NCI-H1694 (cell line): ENCODE measurements at places on chromosomes 6 and 20.

DNA sequence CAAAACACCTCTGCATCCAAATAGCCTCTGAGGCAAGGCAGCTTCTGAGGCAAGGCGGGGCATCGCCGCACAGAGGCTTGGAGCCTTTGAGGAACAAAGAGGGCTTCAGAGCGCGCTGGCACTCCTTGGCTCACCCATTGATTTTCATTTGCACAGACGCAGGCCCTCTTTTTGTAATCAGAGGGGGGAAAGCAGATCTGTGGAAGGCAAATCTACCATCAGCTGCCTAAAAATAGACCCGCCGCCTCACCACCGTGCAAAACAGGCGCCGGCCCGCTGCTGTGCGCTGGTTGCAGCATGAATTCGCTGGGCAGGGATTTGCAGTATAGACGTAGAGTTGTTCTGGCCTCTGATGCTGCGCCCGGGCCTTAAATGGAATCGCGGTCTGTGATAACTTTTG, 69.9 kb upstream of the STMND1 start:
- no peak for DNase-seq

DNA sequence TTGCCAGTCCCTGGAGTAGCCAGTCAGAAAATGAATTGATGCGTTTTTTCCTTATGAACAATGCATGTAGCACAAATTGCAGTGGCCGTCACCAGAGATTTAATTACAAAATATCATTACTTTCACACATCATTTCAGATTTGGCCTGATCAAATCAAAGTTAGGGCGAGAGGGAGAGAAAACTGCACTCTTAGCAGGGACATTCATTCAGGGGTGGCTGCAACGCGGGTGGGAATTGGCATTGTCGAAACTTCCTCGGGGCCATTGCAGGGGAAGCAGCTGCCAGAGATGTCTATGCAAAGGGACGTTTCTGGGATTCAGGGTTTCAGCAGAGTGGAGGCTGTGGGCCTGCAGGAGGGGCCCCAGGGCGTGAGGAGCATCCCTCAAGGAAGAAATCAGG, 76.5 kb upstream of the TOP1 start:
- DNase-seq, result no peak

DNA sequence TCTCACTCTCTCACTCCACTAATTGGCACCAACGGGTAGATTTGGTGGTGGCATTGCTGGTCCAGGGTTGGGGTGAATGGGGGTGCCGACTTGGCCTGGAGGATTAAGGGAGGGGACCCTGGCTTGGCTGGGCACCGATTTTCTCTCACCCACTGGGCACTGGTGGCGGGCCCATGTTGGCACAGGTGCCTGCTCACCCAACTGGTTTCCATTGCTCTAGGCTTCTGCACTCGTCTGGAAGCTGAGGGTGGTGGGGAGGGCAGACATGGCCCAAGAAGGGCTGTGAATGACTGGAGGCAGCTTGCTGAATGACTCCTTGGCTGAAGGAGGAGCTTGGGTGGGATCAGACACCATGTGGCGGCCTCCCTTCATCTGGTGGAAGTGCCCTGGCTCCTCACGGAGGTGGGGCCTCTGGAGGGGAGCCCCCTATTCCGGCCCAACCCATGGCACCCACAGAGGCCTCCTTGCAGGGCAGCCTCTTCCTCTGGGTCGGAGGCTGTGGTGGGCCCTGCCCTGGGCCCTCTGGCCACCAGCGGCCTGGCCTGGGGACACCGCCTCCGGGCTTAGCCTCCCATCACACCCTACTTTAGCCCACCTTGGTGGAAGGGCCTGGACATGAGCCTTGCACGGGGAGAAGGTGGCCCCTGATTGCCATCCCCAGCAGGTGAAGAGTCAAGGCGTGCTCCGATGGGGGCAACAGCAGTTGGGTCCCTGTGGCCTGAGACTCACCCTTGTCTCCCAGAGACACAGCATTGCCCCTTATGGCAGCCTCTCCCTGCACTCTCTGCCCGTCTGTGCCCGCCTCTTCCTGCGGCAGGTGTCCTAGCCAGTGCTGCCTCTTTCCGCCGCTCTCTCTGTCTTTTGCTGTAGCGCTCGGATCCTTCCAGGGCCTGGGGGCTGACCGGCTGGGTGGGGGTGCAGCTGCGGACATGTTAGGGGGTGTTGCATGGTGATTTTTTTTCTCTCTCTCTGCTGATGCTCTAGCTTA, 11.2 kb downstream of the VEGFA start:
- no peak for DNase-seq

- no peak for DNase-seq
Observed at GRCh38 chr6:91106083-91106482, 519.2 kb upstream of the MAP3K7 start.

- no peak for DNase-seq
Observed at GRCh38 chr20:41142245-41142644, 4.9 kb downstream of the PLCG1 start.

DNA sequence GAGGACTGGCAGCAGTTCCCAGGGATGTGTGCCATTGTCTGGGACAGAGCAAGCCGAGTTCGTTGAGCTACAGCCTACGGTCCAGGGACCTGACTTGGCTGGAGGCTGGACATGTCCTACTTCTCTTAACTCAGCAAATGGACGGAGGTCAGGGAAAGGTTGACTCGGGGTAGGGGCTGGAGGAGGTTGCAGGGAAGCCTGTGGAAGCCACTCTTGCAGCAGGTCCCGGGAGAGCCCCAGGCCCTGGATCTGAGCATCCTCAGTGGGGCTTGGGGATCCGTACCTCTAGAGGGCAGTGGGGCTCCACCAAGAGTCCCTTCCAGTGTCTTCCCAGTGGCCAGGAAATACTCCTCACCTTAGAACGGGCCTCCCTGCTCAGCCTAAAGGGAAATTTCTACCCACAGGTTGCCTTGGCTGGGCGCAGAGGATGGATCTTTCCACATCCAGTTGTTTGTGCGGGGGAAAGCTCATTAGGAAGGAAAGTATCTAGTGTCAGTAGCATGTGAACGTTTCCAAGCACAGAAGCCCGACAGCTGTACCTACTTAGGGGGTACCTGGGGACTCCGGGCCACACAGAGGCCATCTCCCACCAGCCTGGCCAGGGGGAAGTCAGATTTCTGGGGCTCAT, 170.2 kb downstream of the NFATC2 start:
- peak; percentile 2 for DNase-seq

DNA sequence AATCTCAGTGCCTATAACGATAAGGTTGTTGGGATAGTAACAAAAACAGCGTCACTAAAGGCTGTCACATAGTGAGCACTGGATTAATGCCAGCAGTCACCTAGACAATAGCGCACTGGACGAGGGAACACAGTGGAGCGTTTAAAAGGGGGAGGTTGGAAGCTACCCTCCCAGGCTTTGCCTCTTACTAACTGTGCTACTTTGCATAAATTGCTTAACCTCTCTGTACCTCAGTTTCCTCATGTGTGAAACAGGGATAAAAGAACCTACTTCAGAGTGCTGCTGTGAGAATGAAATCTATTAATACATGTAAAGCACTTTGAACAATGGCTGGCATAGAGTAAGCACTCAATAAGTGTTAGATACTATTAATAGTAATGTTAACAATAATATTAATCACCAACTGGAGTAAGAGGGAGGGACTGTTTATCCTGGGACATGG, 10.5 kb downstream of the BCL2L1 start:
- peak; percentile 21 for DNase-seq

DNA sequence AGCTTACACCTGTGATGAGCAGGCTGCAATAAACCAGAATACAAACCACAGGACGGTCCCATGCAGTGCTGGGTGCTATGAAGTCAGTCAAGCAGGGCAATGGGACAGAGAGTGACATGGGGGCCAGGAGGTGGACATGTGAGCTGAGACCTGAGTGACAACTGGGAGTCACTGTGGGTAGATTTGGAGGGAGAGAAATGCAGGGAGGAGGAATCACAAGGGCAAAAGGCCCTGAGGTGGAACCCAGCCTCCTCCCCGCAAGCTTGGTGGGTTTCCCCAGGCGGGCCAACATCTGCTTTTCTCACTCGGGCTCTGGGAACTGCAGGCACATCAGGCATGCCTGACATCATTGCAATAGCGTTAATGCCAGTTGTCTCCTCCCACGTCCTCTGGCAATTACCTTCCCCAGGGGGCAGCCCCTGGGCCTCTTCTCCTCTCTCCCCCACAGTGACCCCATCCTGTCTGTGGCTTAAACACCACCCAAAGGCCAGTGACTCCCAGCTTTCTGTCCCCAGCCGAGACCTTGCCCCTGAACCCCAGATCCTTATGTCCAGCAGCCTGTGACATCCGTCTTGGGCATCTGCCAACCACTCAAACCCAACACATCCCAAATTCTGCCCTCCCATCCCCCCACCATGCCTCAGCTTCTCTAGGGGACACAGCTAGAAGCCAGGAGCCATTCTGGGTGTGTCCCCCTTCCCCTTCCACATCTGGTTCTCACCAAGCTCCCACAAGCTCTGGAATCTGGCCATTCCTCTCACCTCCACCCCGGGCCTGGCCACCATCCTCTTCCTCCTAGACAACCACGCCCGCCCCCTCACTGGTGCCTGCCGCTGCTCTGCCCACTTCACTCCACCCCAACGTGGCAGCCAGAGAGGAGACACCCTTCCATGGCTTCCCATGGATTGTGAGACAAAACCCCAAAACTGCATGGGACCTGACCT, 28.2 kb downstream of the PDRG1 start:
- DNase-seq, result peak; percentile 34

- DNase-seq, result no peak
Observed at GRCh38 chr6:132498638-132499037, 14.3 kb downstream of the STX7 start.

GRCh38 chr20:18223409-18223808, 64.9 kb upstream of the ZNF133 start:
- DNase-seq, result no peak

DNA sequence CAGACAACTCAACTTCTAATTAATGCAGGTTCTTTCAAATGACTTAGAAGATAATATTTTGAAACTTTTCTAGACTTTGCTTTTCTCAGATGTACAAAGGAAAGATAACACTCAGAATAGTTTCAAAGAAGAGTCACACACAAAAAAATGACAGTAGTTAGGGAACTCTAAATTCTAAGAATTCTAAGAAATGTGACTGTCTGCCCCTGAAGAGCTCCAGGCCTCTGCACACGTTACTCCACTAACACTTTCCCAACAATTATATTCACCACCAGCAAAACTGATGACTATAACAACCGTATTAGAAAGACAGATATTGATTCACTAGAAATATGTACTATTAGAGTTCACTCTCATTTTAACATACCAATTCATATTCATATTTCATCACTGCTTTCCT, 133.3 kb upstream of the SMLR1 start:
- DNase-seq, result no peak

DNA sequence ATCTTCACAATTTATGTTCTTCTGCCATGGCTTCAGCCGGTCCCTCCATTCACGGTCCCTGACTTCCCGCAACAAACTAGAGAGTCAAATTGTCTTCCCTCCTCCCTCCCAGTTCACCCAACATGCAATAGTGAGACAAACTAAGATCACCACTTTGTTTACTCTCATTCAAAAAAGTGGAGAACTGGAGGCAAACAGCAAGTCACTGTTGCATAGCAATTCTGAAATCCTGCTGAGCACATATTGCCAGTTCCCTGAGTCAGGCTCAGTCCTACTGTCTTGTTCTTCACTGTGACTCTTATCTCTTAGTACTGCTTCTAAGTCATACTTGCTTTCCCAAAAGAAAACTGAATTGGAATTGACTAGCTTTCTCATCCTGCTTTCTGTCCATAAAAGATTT, 287.2 kb upstream of the SASH1 start:
- no peak for DNase-seq

GRCh38 chr6:14429396-14429795, 311.8 kb downstream of the CD83 start:
- DNase-seq, result no peak

GRCh38 chr6:22921828-22922227, 352.5 kb downstream of the HDGFL1 start:
- DNase-seq, result no peak

DNA sequence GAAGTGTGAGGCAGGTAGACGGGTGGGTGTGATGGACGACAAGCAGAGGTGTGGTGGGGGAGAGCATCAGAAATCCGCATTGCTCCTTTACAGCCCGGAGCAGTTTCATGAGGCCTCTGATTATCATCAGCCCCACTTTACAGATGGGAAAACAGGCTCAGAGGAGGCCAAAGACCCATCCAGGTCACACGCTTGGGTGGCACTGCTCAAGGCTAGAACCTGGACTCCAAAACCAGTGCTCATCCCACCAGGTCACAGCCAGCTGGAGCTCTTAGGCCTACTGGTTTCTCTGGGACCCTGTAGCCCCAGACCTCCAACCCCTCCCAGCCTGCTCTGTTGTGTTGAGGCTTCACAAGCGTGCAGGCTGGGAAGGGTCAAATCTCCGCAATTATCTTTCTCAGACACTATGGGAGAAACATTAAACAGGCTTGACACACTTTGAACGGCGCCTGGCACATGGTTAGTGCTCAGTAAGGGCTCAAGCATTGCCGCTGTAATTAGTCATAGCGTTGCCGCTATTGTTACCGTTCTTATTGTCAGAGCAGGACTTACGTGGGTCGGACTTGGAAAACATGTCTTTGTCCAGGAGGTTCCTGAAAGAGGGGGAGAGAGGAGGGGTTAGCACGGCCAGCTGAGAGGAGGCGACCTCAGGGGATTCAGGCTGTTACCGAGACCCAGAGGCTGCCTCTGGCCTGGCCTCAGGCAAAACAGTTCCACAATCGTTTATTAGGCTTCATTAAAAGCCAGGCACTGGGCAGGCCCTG, 16.6 kb downstream of the CPNE5 start:
- no peak for DNase-seq

- no peak for DNase-seq
Observed at GRCh38 chr6:183668-184067, 108.6 kb upstream of the DUSP22 start.

- no peak for DNase-seq
Observed at GRCh38 chr6:4381381-4381780, 246.0 kb upstream of the ECI2 start.

GRCh38 chr6:116352515-116353471, 18.0 kb upstream of the DSE start:
- no peak for DNase-seq

- no peak for DNase-seq
Observed at GRCh38 chr6:1473166-1473565, 83.8 kb downstream of the FOXF2 start.
